ENCODE measurements at places on chromosomes 12 and 14. TPM values are rescaled to one million over a fixed set of nuclear protein-coding genes. Genes with fewer than 3 reads are reported as not detected.

SLC25A21 gene
- not detected for total RNA-seq

DNA sequence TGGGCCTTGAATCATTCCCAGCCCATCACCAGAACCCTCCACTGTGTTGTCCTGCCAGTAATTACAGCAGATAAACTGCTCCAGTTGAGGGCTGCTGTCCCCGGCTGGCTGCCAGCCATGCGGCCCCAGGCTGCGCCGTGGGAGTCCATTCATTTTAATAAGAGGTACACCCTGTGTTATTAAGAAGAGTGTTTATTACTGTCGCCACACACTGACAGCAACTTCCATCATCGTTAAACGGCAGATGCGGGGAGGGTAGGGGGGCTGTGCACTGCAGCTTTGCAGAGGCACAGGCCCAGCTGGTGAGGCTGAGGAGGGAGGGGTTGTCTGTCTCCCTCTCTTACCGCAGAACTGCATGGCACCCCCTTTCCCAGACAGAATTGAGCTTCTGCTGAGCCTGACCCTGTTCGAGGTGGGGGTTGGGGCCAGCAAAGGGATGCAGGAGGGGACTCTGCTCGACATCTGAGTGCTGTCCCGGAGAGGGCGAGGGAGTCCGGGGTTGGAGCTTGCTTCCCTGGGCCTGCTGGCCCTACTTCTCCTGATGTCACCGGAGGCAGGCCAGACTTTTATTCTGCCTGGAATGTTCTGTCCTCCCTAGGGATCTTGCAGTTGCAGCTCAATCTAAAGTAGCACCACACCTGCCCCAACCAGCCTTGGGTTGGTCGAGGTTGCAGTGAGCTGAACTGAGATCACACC is 33.8 kb upstream of the GPATCH2L start:
- H3K4me1 ChIP-seq: no peaks in the 10 kb centered on the region

GRCh38 chr14:100568164-100568997 is 18.8 kb downstream of the BEGAIN start:
- H3K4me1 ChIP-seq: peaks cover 10% of the 10 kb centered on the region
- DNase-seq: no peak
- H3K27ac ChIP-seq: no peak overlapping the region
- H3K36me3 ChIP-seq: no peaks in the 10 kb centered on the region
- peaks cover 40% of the 10 kb centered on the region for H3K27me3 ChIP-seq

DNA sequence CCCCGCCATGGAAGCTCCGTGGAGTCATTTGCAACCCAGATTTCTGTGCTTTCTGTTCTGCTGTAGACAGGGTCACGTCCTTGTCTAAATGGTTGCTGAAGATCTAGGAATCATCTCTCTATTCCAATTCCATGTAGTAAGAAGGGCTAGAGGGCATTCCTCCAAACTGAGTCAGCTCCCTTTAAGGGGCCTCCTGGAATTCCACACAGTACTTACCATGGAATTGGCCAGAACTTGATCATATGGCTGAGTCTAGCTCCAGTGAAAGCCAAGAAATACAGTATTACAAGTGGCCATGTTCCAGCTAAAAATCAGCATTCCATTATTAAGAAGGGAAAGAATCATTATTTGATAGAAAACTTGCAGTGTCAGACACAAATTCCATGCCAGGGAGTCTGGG is 171.9 kb downstream of the PRKCH start:
- DNase-seq: no peak
- H3K4me1 ChIP-seq: peaks cover 8% of the 10 kb centered on the region
- no peak overlapping the region for H3K4me3 ChIP-seq
- H3K36me3 ChIP-seq: peaks cover 56% of the 10 kb centered on the region
- no peak overlapping the region for H3K27ac ChIP-seq
- H3K27me3 ChIP-seq: no peaks in the 10 kb centered on the region

GRCh38 chr14:99441918-99442317 is 38.7 kb downstream of the SETD3 start:
- peak; percentile 32 for DNase-seq
- no peaks in the 10 kb centered on the region for H3K27me3 ChIP-seq
- peaks cover 27% of the 10 kb centered on the region for H3K4me1 ChIP-seq
- peaks cover 55% of the 10 kb centered on the region for H3K36me3 ChIP-seq

DNA sequence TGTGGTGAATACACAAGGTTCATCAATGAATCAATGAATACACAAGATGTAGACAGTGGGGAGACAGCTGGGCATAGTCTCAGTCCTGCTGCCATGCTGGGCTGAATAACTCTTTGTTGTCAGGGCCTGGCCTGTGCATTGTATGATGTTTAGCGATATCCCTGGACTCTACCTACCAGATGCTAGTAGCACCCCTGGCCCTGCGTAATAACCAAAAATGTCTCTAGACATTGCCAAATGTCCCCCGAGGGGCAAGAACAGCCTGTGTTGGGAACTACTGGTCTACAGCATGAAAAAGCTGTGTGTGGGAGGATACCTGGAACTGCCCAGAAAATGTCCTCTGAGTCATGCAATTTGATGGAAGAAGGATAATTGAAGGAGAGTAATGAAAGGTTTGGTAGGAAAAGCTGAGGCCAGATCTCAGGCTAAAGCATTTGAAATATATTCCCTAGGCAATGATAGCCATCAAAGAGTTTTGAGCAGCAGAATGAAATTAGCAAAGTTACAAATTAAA is 128.2 kb downstream of the TMEM30B start:
- peaks cover 2% of the 10 kb centered on the region for H3K36me3 ChIP-seq
- H3K4me1 ChIP-seq: no peaks in the 10 kb centered on the region
- H3K4me3 ChIP-seq: no peak overlapping the region

GRCh38 chr14:56570295-56570694 is 9.3 kb upstream of the TMEM260 start:
- no peak overlapping the region for H3K4me3 ChIP-seq
- no peak overlapping the region for H3K27ac ChIP-seq
- H3K4me1 ChIP-seq: no peaks in the 10 kb centered on the region
- H3K36me3 ChIP-seq: no peaks in the 10 kb centered on the region

GRCh38 chr12:905261-906031 is 44.0 kb downstream of the RAD52 start:
- peaks cover 30% of the 10 kb centered on the region for H3K4me1 ChIP-seq
- H3K36me3 ChIP-seq: peaks cover 83% of the 10 kb centered on the region
- H3K27me3 ChIP-seq: no peaks in the 10 kb centered on the region
- peak overlapping the region; percentile 2 for H3K4me3 ChIP-seq
- H3K27ac ChIP-seq: peak overlapping the region; percentile 62
- peak; percentile 29 for DNase-seq

DNA sequence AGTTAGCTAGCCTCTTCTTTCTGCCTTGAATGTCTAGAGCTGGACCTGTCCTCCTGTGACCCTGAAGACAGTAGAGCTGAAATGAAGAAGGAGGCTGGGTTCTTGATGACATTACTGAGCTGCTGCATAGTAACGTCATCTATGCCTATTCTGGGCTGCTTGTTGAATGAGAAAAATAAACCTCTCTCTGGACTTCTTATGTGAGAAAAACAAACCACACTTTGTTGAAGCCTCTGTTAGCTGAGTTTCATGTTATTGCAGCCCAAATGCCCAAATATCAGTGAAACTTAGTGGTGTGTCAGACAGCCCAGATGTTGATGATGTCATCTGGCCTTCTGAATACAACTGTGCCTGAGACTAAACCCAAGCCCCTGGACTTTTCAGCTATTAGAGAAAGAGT is 67.0 kb upstream of the MAX start:
- no peak overlapping the region for H3K4me3 ChIP-seq
- no peaks in the 10 kb centered on the region for H3K36me3 ChIP-seq
- peaks cover 40% of the 10 kb centered on the region for H3K4me1 ChIP-seq
- H3K27me3 ChIP-seq: peaks cover 8% of the 10 kb centered on the region
- DNase-seq: no peak
- H3K27ac ChIP-seq: no peak overlapping the region

GRCh38 chr14:61501714-61502458 is 180.5 kb downstream of the PRKCH start:
- DNase-seq: no peak
- no peak overlapping the region for H3K4me3 ChIP-seq
- H3K36me3 ChIP-seq: peaks cover 65% of the 10 kb centered on the region
- H3K4me1 ChIP-seq: peaks cover 66% of the 10 kb centered on the region
- H3K27me3 ChIP-seq: no peaks in the 10 kb centered on the region

DNA sequence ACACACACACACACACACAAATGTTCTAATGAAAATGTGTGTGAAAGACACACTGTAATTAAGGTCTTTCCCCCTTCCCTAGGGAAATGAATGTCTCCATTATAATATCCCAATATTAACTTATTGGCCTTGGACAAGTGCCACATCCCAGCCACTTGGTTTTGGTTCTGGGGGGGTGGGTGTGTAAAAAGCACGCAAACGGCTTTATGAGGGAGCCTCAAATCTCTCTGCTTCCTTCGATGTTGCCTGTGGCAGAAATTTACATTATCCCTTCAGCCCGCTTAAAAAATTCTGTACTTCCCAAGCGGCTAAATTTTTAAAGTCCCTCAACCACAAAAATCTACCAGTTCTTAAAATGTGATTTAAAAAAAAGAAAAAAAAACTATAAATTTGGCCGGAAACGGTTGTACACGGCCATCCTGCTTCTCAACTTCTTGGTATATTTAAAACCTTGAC is 432 bp downstream of the C14orf93 start:
- H3K4me3 ChIP-seq: peak overlapping the region; percentile 95
- H3K36me3 ChIP-seq: peaks cover 2% of the 10 kb centered on the region
- peaks cover 51% of the 10 kb centered on the region for H3K4me1 ChIP-seq
- H3K27me3 ChIP-seq: no peaks in the 10 kb centered on the region

GRCh38 chr14:85580536-85581140 is 50.7 kb downstream of the FLRT2 start:
- H3K27me3 ChIP-seq: no peaks in the 10 kb centered on the region
- no peak overlapping the region for H3K27ac ChIP-seq
- no peak overlapping the region for H3K4me3 ChIP-seq
- no peaks in the 10 kb centered on the region for H3K36me3 ChIP-seq
- H3K4me1 ChIP-seq: no peaks in the 10 kb centered on the region

DNA sequence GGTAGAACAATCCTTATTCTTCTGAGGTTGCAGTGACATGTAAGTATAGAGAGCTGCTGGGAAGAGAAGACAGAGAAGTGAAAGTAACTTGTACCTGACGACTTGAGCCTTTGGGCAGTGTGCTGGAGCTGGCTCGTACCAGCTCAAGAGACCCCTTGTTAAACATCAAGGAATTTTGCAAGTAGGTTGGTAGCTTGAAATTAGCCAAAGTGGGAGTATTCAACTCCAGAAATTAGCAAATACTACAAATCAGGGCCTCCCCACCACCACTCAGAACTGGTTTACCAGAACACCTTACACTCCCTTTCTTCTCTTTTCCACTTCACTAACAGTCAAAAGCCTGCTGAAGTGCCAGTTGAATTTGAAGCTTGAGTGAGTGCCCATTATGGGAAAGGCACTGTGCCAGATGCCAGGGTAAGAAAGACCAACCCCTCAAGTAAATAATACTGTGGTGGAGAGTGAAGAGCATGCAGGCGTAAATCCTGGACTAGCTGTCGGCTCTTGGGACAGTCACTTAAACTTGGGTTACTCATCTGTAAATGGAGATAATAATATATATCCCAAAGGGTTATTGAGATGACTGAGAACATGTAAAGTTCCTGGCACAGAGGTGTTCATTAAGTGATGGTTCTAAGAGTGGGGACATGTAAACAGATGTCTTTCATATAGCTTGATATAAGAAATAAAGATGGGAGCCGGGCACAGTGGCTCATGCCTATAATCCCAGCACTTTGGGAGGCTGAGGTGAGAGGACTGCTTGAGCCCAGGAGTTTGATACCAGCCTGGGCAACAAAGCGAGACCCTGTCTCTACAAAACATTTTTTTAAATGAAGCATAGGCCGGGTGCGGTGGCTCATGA is 27.0 kb upstream of the EID3 start:
- H3K4me3 ChIP-seq: no peak overlapping the region
- peaks cover 9% of the 10 kb centered on the region for H3K4me1 ChIP-seq
- peaks cover 11% of the 10 kb centered on the region for H3K27me3 ChIP-seq
- no peaks in the 10 kb centered on the region for H3K36me3 ChIP-seq
- peak overlapping the region; percentile 38 for H3K27ac ChIP-seq

GRCh38 chr14:73269729-73270531 is 32.6 kb downstream of the PAPLN start:
- peaks cover 11% of the 10 kb centered on the region for H3K27me3 ChIP-seq
- H3K27ac ChIP-seq: no peak overlapping the region
- H3K4me3 ChIP-seq: peak overlapping the region; percentile 11
- H3K4me1 ChIP-seq: peaks cover 6% of the 10 kb centered on the region

- peak; percentile 66 for DNase-seq
- H3K27ac ChIP-seq: no peak overlapping the region
- H3K4me3 ChIP-seq: no peak overlapping the region
Observed at GRCh38 chr14:77208291-77208978, 26.8 kb downstream of the TMEM63C start.

- H3K4me3 ChIP-seq: no peak overlapping the region
- H3K4me1 ChIP-seq: peaks cover 27% of the 10 kb centered on the region
- DNase-seq: no peak
Observed at GRCh38 chr14:105080161-105080560, 14.9 kb upstream of the GPR132 start.

All from activated CD4-positive, alpha-beta memory T cell treated with anti-CD3 and anti-CD28 coated beads, Interleukin-2, amount 10 ng/mL, durations not matched to agents 7 days and 5 days (primary cell).